Subcutaneous preadipocyte (primary cell): ENCODE measurements at places on chromosomes 1 and 21. TPM values are rescaled to one million over a fixed set of nuclear protein-coding genes. Genes with fewer than 3 reads are reported as not detected.

The CYP2J2 gene
- total RNA-seq = 0.20 and 0.37 TPM in 2 replicates

The KIAA0040 gene
- under 0.01 TPM in 2 replicates for total RNA-seq

The FGR gene
- total RNA-seq = not detected in 2 replicates

The SERPINC1 gene
- total RNA-seq = not detected in 2 replicates

The DPT gene
- under 0.01 TPM in 1 of 2 replicates, not detected in the other for total RNA-seq

The OR2G6 gene
- total RNA-seq = not detected in 2 replicates

The FCMR gene
- total RNA-seq = not detected in 2 replicates

The TNFRSF9 gene
- under 0.01 TPM in 1 of 2 replicates, not detected in the other for total RNA-seq

The HPDL gene
- total RNA-seq = 3.7 and 4.7 TPM in 2 replicates

The DEPDC1 gene
- total RNA-seq = 22.8 and 44.8 TPM in 2 replicates

The PIAS3 gene
- 19.8 and 21.3 TPM in 2 replicates for total RNA-seq

The LENEP gene
- not detected in 2 replicates for total RNA-seq

The LCE1F gene
- total RNA-seq = not detected in 2 replicates

The SLC44A5 gene
- not detected in 2 replicates for total RNA-seq

The ENAH gene
- total RNA-seq = 54.0 and 70.0 TPM in 2 replicates

The NBPF6 gene
- total RNA-seq = not detected in 2 replicates

The COA7 gene
- 14.7 and 23.7 TPM in 2 replicates for total RNA-seq
